Posterior cingulate gyrus (tissue), 11 donors: ENCODE measurements at places on chromosomes 13 and 19.

GRCh38 chr19:46631481-46631880, 4.5 kb downstream of the GNG8 start:
- no peak for DNase-seq

- no peak for DNase-seq
Observed at GRCh38 chr13:27523346-27524073, 73.1 kb upstream of the MTIF3 start.

DNA sequence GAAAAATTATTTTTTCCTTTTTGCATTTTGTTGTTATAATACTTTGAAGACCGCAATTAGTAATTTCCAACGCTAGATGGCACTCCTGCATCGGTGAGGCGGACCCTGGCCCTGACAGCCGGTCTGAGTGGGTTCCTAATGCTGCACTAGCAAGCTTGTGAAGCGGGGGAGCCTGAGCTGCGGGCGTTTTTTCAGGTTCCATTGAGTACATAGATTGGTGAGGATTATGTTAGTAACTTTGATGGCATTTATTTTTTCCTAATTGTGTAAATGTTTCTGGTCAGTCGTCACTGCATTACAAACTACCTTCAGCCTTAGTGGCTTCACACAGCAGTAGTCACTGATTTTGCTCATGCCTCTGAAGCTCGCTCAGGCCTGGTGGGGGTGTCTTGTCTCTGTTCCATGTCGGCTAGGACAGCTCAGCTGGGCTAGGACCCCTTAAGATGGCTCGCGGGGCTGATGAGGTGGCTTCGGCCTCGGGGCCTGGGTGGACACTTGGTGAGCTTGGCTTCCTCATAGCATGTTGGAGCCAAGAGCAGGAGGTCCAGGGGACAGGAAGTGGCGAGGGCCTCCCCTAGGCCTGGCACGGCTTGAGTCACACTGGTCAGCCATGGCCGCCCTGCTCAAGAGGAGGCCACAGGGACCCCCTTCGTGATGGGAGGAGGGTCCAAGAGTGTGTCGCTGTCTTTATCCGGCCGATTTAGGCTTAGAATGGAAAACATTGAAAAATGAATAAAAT, 25.0 kb downstream of the ERCC5 start:
- peak; percentile 90 for DNase-seq

GRCh38 chr13:50203256-50203941, 188.2 kb downstream of the KCNRG start:
- DNase-seq, result no peak

GRCh38 chr13:113849546-113849945, 14.3 kb downstream of the GAS6 start:
- DNase-seq, result no peak

GRCh38 chr19:14187561-14187960, 18.4 kb downstream of the ADGRL1 start:
- DNase-seq, result no peak

GRCh38 chr13:53357582-53357981, 329.0 kb downstream of the OLFM4 start:
- no peak for DNase-seq

DNA sequence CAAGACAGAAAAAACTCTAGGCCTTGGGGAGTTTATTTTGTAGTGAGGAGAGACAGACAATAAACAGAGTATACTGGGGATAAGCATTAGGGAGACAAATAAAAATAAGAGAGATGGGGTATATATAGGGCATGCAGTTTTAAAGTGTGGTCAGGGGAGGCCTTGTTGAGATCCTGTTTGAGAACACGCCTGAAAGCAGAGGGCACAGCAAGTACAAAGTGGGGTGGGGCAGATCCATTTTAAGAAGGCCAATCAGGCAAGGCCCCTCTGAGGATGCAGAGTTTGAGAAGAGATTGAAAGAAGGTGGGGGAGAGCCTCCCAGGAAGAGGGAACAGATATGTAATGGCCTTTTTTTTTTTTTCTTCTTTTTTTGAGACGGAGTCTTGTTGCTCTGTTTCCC, 2.1 kb downstream of the PPP2R1A start:
- no peak for DNase-seq

DNA sequence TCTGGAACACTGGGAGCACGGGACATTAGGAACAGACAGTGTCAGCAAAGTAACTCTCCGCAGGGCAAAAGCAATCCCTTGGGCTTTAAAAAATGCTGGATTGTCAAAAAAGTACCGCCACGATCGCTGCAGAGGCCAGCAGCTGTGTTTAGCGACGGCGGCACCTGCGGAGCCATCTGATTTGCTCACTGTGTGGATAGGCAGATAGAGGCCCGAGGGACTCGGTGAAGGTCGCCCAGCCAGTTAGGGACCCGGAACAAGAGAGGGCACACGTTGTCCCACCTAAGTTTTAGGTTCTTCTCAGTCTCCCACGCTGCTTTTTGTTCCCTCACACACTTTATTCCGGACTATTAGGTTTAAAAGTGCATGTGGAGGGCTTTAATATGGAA, 238.3 kb downstream of the TEX29 start:
- DNase-seq, result no peak

DNA sequence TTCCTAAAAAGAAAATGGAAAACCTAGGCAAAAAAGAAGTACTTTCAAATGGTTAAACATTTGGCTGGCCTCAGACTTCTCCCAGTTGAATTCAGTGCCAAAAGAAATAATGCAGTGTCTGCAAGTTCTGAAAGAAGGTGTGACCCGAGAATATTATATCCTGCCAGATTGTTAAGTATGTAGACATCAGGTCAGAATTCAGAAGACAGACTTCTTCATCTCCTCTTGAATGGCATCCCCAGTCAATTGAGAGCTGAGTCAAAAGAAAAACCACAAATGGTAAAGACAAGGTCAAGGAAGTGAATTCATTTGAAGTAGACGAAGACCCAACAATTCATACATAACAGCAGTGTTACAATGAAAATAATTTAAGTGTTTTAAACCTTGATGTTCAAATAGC, 194.5 kb downstream of the NBEA start:
- DNase-seq, result no peak

DNA sequence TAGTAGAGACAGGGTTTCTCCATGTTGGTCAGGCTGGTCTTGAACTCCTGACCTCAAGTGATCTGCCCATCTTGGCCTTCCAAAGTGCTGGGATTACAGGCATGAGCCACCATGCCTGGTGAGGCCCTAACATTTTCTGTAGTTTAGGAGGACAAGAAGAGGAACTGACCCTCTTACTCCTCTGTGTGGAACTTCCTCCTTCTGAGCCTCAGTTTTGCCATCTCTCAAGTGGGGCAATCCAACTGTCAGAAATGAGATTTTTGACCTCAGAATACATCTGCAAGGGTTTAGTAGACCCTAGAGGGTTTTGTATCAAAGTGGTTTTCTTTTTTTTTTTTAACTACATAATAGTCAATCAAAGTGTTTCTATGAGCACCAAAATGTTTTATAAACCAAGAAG, 2.4 kb downstream of the DKKL1 start:
- DNase-seq, result no peak

- no peak for DNase-seq
Observed at GRCh38 chr19:28960986-28961705, 251.8 kb downstream of the UQCRFS1 start.

DNA sequence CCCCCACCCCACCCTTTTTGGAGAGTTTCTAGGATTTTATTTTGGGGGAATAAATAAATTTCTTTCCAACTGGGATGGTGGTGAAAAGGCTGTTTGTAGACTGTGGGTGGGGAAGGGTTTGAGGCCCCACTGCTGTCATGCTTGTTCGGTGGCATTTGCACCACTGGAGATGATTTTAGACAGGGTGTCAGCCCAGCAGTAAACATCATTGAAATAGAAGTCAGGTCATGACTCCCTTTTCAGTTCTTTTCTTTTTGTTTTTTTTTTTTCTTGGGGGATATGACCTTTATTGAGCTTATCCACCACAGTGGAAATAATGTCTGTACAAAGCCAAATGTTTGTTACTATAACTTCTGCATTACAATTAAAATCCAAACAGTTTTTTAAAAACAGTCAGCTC, 14.1 kb downstream of the UBAC2 start:
- DNase-seq, result no peak

DNA sequence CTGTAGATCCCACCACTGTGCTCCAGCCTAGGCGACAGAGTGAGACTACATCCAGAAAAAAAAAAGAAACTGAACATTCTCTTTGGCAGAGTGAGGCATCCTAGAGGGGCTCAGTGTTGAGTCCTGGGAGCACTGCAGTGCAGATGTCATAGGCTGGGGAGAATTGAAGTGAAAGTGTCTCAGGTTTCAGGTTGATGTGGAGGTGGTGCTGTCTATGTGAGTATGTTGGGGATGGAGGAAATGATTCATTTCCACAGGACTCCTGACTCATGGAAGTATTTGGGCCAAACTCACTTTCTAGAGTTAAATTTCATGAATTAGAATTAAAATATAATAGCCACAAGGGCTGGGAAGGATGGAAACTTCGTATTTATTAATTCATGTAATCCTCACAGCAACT, 134.4 kb upstream of the TSC22D1 start:
- no peak for DNase-seq

DNA sequence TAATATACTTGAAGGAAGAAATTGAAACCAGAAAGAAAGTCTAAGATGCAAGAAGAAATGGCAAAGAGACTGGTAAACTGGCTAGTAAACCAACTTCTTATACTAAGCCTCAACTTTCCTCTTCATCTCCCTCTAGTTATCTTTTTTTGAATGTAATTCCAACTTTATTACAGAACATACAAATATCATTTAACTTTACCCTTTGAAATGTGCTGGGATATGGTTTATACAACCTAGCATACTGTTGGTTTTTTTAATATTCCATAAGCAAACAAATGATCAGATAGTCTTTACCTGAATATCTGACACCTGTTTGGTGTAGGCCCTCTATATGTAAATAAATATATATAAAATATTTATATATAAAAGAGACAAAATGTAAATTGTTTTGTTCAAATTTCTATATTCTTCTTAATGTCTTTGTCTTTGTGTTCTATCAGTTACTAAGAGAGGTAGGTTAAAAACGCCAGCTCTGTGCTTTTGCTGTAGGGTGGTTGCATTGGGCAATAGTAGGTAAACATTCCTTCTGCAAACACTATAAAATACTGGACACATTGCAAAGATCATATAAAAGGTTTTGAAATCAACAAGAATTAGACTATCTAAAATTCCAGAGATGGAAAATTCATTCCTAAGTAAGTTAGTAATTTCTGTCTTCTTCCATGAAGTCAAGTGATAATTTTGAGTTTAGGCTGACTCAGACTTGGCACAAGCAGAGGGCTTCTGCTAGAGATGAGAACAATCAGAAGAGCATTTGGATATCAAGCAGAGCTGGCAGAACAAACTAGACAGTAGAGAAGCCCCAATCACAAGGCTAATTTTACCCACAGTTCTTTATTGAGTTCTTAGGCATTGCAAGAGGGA, 383.3 kb downstream of the RFC3 start:
- no peak for DNase-seq

- no peak for DNase-seq
Observed at GRCh38 chr19:34888091-34888490, 38.6 kb upstream of the ZNF30 start.

DNA sequence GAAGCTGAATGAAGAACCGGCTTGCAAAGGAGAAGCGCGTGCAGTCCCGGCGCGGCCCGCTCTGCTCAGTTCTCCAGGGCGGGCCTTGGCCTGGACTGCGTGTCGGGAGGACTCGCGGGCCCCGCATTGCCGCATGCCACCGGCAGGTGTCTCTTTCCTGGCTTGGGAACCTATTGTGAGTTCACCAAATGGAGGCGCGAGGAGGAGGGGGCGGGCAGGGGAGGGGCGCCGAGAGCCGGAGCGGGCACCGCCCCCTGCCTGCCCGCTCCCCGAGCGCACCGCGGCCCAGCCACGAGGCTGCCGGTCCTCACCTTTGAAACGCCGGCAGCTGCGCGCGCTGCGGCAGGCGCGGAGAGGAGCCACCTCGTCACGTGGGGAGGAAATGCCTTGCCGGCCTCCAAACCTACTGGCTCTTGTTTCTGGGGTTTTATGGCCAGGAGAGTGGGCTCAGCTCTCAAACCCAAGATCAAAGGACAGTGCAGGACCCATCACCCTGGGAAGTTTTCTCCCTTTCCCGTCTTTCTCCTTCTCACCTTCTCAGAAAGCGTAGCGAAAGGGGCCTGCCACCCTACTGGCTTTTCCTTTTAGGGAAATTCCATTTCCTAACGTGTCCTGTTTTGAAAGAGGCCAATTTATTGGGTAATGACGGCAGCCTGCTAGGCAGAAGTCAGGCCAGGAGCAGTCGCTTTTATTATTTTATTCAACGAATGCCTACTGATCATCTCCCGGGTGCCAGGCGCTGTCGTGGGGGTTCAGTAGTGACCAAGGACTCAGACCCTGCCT, 13.8 kb upstream of the UBE2L5 start:
- peak; percentile 97 for DNase-seq

- DNase-seq, result no peak
Observed at GRCh38 chr13:50132904-50133357, 117.7 kb downstream of the KCNRG start.

DNA sequence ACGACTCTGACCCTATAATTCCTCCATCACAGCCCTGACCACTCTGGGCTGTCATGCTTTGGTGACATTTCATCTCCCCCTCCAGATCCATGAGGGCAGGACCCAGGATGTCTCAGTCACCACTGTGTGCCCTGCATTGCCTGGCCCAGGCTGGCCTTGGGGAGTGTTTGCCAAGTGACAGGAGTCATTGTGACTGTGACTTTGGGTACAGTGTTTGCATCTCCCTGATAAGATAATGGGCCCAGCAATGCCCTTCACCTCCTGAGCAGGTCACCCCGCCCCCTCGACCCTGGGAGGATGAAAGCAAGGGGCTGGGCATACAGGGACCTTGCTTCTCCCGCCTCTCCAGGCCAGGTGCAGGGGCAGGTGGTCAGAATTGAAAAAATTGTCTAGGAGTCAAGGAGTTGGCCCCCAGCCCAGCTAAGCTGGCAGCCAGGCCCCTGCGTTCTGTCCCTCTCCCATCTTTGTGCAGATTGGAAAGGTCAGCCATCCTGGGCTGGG, 5.9 kb upstream of the ATP4A start:
- no peak for DNase-seq

- DNase-seq, result no peak
Observed at GRCh38 chr13:103903790-103904189, 837.6 kb upstream of the SLC10A2 start.

DNA sequence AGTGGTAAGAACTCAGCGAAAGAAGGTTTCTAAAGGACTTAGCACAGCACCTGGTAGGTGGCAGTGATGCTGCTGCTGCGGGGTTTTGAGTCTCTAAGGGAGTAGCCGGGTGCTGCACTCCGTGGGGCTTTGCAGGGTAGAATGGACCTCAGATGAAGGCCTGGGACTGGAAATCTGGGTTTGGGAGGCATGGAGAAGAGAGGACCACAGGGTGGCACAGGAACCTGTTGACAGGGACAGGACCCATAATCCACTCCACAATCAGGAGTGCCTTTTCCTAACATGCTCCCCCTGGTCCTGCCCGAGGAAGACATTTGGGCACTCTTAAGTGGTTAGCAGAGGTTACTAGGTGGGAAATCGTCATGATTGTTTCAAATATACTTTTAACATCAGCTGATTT, 29.8 kb downstream of the TDRD12 start:
- no peak for DNase-seq

DNA sequence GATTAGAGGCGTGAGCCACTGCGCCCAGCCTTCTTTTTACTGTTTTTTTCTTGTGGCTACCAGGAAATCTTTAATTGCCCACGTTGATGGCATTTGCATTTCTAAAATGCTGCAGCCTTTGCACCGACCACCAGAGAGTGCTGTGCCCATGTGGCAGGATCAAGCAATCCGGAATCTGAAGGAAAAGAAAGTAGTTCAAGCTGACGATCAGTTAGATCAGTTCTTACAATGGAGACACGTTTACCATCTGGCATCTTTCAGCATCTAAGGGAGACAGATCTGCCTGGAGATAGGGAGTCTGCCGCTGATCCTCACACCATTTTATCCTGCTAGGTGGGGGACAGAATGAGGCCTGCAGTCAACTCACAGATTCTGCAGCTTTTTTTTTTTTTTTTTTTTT, 19.9 kb downstream of the TINCR start:
- no peak for DNase-seq
